ENCODE measurements at places on chromosomes 11 and 22.
A peak's percentile ranks its signal among the peaks of the same experiment; 100 is the strongest.

GRCh38 chr11:36109590-36109849 lies 165.7 kb downstream of the LDLRAD3 start:
- DNase-seq: no peak

DNA sequence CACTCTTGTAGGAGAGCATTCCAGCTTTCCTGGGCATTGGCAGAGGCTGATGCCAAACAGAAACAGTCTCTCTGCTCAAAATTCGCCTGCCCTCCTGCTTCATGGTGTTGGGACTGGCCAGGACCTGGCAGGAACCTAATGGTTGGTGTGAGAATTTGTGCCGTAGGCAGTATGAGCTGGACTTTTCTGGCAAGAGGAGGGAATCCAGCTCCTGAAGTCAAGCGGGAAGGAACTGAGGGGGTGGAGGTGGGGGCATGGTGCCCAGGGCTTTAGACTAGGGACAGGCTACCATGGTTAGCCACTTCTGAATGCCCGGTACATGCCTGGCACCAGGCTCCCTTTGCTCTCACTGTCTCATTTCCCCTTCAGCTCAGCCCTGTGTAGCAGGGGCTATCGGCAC lies 6.9 kb upstream of the TOMM22 start:
- no peak for DNase-seq

GRCh38 chr11:5004424-5005274 lies 10.0 kb downstream of the OR51L1 start:
- DNase-seq: no peak

DNA sequence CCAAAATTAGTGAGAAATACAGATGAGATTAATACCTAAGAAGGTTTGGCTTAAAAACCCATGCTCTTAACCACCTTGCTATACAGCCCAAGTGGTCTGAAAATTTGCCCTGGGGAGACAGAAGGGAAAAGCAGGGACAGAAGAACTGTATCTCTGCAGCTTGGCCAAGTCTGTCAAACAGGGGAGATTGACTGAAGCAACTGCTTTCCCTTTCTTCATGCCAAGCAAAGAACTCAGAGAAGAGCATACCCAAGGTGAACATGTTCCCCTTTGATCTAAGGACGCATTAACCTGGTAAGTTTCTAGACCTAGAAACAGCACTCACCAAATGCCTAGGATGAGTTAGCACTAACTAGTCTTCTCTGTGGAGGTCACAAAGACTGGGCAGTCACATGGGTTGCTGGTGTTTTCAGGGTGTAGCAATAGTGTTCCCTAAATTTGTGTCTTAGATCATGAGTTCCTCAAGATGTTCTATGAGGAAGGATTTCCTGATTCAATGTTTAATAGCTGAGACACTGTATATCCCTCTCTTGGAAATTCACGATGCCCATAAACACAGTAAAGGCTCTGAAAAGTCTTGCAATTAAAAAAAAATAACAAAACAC lies 75.6 kb upstream of the GRAMD1B start:
- DNase-seq: no peak

DNA sequence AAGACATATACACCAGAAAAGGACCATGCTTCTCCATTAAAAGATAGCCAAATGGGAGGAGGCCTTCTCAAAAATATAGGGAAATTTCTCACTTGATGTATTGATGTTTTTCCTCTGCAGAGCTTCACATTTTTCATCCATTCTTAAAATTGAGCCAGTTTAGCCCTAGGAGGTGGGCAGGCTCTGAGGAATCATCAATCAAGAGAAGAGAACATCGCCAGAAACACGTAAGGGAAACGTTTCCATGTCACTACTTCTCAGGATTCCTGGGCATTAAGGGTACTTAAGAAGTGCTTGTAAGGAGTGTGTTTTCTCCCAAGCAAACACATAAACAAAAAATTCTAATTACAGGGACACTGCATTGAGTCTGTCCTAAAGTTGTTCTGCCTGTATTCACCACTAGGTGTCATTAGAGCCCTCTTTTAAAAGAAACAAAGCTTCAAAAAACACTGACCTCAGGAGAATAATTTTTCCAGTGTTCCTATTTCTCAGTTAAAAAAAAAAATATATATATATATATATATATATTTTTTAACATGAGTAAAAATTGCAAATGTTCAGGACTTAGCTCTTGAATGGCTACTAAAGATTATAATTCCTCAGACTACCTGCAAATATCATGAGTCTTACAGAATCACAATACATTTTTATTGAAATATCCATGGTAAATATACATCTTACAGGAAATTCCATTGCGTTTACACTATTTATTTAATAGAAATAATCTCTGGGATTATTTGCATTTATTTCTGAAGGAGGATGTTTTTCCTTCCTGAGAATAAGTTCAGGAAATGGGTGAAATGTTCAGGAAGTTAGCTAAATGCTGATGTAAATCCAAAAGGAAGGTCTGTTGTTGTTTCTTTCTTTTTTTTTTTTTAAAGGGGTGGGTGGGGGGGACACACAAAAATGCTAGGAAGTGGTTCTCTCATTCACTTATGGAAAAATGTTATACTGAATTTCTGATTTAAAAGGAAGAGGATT lies 16.0 kb downstream of the FZD4 start:
- peak; percentile 11 for DNase-seq

DNA sequence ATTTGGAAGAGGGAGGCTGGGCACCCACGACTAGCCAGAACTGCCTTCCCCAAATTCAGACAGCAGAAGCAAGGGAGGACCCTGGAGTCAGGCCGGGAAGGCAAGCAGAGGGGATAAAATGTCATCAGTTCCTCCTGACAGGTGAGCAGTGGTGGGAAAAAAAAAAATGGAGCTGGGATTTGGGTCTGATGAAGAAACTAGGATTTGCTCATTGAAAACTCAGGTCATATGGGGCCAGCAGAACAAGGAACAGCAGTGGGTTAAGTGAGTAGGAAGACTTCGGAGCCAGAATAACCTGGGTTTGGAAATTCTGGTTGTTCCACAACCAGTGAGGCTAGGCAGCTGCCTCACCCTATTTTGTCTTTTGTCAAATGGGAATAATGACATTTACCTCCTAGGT lies 28.9 kb upstream of the DRD2 start:
- no peak for DNase-seq

DNA sequence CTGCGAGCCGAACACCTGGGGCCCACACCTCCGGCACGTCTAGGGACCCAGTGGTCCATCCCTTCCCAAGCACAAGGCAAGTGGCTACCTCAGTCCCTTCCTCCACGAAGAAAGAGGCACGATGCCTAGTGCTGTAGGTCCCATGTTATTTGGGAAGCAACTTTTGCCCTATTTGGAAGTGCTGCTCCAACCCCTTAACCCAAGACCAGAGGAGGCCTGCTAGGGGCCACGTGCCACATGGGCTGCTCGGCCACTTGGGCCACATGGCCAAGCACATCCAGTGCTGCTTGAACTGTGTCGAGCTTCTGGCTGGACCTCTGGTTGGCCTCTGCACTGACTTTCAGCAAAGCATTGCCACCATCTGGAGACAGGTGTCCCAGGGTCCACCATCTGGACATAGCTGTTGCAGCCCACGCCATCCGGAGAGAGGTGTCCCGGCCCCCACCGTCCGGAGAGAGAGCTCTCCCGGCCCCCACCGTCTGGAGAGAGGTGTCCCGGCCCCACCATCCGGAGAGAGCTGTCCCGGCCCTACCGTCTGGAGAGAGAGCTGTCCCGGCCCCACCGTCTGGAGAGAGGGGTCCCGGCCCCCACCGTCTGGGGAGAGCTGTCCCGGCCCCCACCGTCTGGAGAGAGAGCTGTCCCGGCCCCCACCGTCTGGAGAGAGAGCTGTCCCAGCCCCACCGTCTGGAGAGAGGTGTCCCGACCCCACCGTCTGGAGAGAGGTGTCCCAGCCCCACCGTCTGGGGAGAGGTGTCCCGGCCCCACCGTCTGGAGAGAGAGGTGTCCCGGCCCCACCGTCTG lies 6.5 kb upstream of the B4GALNT4 start:
- DNase-seq: no peak

- DNase-seq: no peak
These were observed at the start of gene BID for GRCh38 chr22:17774206-17774925. Gene BID (minus strand): TSS chr22:17774469. CDS start chr22:17750116, 24,353 bp downstream.

DNA sequence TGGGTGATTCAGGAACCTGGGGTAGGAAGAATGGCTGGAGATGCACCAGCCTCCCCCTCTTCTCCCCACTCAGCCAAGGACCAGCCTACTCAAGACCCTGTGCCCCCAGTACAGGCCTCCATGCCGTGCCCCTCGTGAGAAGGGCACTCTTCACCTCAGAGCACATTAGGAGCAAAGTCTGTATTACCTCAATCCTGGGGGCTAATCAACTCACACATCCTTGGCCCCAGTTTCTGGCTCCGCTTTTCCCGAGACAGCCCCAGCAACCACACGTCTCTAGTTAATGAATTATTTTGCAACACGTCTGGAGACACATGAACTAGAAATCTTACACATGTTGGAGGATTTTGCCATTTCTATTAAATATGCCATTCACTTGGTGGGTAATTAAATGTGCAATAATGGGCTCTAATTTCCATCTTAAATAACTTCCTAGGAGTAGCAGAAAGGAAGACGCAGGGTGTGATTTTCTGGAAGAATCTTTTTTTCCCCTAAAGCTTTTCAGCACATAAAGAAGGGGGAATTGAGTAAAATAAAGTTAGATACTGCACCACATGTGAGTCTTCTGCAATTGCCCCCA lies 63.0 kb downstream of the TMPRSS5 start:
- no peak for DNase-seq

DNA sequence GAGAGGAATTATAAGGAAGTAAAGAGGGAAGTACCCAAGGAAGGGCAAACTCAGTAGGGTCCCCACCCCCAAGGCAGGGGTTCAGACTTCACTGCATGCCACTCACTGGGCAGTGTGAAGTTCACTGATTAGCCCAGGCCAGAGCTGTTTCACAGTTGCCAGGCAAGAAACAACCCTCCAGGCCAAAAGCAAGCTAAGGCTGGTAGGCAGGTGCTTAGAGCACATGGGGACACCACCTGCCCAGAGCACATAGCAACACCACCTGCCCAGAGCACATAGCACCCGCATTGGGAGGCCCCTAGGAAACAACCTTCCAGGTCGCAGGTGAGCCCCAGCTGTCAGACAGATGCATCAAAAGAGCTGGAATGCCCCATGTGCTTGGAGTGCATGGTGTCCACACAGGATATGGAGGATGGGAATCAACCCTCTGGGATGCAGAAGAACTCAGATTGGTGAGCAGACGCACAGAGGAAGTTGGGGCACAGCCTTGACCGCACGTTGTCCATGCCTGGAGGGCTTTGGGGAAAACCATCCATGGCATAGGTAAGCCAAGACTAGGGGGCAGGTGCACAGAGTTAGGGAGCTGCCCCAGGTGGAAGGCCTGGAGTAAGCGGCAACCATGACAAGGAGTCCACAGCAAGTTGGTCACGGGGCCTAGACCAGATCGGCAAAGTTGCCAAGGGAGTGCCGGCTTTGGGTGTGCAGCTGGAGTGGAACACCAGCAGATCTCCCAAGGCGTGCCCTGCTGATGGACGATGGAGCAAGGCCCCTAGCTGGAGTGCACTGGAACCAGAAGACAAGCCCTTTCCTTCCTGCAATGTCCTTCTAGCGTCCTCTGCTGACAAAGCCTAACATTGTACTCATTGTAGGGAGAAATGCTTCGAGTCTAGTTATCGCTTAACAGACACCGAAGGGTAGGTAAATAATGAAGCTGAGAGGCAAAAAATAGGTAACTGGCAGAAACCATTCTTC lies 7.8 kb upstream of the TMEM216 start:
- DNase-seq: no peak

DNA sequence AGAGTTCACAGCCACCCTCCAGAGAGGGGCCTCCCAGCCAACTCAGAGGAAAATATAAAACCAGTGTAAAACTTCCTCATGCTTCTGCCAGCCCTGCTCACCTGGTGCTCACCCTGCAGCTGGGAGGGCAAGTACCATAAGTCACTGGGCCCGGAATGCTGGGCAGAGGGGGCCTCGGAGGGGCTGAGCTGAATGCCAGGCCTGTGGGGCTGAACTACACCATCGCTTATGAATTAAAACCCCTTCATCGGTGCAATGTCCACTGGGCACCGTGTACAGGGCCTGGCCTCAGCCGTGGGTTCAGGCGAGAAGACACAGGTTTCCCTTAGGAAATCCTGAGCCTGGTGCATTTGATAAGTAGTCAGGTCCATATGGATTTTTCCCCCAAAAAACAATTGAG lies 828.6 kb downstream of the TBC1D22A start:
- no peak for DNase-seq

All from NCI-H2107 (cell line).